ENCODE measurements at places on chromosomes 6 and 20.

DNA sequence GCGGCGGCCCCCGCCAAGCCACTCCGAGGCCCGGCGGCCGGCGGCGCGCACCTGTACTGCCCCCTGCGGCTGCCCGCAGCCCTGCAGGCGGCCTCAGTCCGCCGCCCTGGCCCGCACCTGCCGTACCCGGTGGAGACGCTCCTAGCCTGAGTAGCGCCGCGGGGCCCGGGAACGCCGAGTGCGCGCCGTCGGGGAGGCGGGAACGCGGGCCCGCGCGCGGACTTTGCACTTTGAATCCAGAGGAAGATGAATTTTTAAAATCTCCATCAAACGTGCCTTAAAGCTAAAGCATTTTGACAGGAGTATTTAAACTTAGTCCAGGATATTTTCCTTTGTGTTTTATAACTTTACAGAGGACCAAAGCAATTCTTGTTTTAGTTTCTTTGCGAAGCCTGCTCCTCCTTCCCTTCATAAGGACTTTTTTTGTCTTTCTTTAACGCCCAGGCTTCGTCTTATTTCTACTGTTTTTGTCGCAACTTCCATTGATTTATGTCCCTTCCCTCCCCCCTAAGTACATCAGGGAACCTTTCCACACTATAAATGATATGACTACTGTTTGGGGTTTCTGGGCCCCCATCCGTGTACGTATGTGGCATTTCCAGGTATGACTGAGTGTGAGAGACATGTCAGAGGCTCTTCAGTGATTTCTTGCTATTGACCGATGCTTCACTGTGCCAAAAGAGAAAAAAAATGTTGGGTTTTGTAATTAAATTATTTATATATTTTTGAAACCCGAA, 2.0 kb downstream of the FOXQ1 start:
- DNase-seq: no peak

GRCh38 chr6:7959453-7959852, 48.9 kb upstream of the TXNDC5 start:
- no peak for DNase-seq

- DNase-seq: no peak
Observed at GRCh38 chr6:152948150-152948768, 34.6 kb downstream of the FBXO5 start.

GRCh38 chr20:15162079-15162647, 824.8 kb upstream of the FLRT3 start:
- no peak for DNase-seq

DNA sequence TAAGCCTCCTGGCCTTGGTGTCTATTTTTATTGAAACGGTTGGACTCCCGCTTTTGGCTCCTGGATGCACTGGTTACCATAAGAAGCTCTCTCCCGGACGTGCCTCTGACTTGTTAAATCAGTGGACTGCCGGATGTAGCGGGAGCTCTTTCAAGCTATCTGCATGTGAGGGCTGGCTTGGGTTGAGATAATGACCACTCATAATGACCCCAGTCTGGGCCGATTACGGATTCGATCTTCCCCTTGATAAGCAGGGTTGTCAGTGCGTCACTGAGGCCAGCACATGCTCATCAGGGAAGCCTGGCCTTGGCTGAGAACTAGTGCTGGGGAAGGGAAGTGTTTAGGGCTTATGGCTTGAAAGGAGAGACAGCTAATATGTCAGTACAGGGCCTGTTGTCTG, 528.1 kb downstream of the CDH26 start:
- DNase-seq: no peak

- no peak for DNase-seq
Observed at GRCh38 chr20:2528671-2529271, 7.6 kb upstream of the TMC2 start.

DNA sequence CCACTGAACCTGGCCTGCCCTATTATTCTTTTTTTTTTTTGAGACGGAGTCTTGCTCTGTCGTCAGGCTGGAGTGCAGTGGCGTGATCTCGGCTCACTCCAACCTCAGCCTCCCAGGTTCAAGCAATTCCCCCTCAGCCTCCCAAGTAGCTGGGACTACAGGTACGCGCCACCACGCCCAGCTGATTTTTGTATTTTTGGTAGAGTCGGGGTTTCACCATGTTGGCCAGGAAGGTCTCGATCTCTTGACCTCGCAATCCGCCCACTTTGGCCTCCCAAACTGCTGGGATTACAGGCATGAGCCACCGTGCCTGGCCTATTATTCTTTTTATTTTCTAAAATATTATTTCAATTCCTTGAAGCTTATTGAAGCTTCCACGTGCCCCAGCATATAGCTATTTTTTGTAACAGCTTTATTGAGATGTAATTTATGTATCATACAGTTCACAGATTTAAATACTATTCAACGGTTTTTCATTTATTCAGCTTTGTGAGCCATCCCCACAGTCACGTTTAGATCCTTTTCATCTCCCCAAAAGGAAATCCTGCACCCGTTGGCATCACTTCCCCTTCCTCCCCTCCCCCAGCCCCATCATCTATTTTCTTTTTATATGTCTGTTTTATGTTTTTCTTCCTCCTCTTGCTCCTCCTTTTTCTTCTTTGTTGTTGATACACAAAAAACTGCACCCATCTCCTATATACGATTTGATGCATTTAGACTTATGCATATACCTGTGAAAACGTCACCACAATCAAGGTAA, 13.5 kb upstream of the MDFI start:
- no peak for DNase-seq

- DNase-seq: no peak
Observed at GRCh38 chr6:104750449-104750848, 109.3 kb downstream of the HACE1 start.

- DNase-seq: no peak
Observed at GRCh38 chr6:154951345-154952200, 43.5 kb upstream of the TIAM2 start.

DNA sequence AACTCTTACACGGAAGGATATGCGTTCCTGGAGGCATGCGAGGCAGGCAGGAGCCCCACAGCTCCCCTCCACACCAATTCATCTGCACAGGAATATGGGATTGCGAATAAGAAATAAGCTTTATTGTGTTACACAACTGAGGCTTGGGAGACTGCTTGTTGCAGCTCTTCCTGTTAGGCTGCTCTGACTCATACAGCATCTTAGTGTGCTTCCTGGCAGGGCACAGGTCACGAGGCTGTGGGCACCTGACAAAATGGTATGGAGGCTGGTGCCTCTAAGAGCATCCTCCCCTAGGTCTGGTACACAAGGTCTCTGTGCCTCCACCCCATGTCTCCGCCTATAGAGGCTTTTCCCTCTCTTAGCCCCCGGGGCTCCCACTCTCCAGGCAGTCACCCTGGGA, 6.8 kb downstream of the SLC22A3 start:
- no peak for DNase-seq

- no peak for DNase-seq
Observed at GRCh38 chr20:47708953-47709833, 76.1 kb downstream of the SULF2 start.

GRCh38 chr6:15329197-15329671, 83.4 kb downstream of the JARID2 start:
- DNase-seq: no peak

GRCh38 chr6:70860045-70860444, 96.8 kb downstream of the B3GAT2 start:
- DNase-seq: no peak

DNA sequence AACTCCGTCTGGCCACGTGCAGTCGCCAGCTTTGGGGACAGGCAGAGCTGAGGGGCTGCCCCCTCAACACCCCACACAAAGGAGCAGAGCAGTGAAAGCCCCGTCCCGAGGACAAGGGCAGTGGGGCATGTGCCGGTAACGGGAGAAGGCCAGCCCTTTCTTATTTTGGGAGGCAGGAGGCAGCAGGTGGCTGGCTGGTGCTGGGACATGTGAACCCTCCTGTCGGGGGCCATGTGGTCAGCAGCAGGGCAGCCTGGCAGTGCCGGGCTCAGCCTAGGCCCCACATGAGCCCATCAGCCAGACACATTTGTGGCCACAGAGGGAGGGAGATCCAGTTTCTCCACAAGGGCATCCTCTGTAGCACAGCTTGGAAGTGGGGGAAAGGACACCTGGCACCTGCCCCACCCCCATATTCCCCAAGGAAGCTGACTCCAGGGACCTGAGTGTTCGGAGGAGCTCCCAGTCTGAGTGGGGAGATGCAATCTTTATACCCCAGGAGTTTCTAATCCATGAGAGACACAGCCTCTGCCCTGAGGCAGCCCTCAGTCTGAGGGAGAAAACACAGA, 137.6 kb downstream of the MRPL14 start:
- no peak for DNase-seq
